ENCODE measurements at places on chromosomes 3 and 15.
A peak's percentile ranks its signal among the peaks of the same experiment; 100 is the strongest.

GRCh38 chr15:35271371-35272043, 186.4 kb upstream of the NANOGP8 start:
- DNase-seq: no peak

- DNase-seq: peak; percentile 16
These were observed 266.2 kb downstream of the ZNF385D start for GRCh38 chr3:21484828-21485144.

DNA sequence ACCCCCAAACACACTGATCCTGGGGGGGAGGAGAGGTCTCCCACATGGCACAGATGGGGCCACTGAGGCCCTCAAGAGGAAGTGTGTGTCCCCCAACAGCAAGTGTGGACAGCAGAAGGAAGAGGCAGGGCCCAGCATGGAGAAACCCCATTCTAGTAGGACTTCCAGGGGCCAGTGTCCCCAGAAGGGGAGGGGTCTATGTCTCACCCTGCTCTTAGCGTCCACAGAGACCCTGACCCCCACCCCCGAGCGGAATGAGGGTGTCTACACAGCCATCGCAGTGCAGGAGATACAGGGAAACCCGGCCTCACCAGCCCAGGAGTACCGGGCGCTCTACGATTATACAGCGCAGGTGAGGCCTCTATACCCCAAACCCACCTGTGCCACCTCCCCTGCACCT, 35.3 kb downstream of the TSPAN3 start:
- no peak for DNase-seq

DNA sequence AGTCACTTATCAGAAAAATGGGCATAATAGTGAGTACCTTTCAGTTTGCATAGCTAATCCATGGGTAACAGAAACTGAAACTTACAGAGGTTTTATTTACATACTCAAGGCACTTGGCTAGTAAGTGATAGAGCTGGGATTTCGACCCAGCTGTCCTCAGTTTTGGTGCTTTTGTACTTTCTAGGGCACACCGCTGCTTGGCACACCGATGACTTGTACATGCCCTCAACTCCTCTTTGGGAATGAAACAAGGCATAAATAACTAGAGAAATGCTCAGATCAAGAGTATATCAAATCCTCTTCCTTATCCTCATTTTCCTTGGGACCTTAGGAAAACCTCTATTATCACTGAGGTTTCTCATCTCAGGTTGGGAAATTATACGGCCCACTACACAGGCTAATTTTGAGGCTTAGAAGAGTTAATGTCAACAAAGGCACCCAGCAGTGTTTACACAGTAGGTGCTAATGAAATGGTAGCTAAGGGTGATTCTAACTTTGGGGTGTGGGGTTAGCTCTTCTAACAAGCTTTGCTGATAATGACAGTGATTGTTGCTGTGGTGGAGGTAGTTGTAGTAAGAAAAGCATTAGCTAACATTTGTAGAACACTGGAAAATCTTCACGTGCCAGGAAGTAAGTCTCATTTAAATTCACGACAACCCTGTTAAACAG, 20.3 kb upstream of the DGKG start:
- no peak for DNase-seq

GRCh38 chr15:74127954-74128784, 2.2 kb upstream of the ISLR2 start:
- DNase-seq: no peak

GRCh38 chr3:159322322-159322939, 520.6 kb downstream of the MFSD1 start:
- peak; percentile 27 for DNase-seq

DNA sequence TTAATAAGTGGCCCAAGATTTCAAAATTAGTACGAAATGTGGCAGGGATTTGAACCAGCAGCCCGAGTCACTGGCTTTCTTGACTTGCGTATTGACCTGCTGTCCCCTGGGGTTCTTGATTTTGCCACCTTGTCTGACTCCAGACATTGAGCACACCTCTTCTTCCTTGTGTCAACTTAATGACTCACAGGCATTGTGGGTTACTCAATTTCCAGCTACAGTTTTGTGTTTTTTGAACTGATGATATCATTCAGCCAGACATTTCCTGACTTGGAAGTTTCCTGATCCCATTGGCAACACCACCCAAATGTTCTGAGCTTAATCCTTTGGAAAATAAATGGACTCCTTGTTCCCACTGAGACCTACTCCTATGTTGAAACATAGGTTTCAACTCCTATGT, 64.2 kb downstream of the MOBP start:
- DNase-seq: no peak

- peak; percentile 48 for DNase-seq
These were observed 512.6 kb upstream of the NAALADL2 start for GRCh38 chr3:174346571-174346970.

- DNase-seq: no peak
These were observed 83.1 kb downstream of the DNAJB8 start for GRCh38 chr3:128383316-128384235.

DNA sequence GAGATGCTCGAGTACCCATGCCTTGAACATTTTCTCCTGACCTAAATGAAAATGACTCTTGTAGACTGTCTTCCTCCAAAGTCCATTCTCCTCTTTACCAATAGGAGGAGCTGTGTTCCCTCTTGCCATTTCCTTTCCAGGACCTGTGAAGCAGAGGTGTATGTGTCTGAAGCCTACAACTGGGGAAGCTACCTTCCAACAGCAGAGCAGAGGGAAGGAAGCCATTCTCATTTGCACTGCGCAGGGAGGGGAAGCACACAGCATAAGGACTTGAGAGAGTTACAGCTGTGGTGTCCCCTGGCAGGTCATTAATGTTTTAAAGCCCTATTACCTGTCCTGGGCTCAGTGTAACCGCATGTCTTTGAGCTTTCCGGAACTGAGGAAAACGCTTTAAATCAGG, 38.7 kb downstream of the HSPBAP1 start:
- DNase-seq: no peak

Measured in globus pallidus (tissue), 1 donor.